ENCODE measurements at places on chromosomes 7 and 10.

GRCh38 chr7:437329-438251 is 82.1 kb downstream of the PDGFA start:
- DNase-seq: no peak

DNA sequence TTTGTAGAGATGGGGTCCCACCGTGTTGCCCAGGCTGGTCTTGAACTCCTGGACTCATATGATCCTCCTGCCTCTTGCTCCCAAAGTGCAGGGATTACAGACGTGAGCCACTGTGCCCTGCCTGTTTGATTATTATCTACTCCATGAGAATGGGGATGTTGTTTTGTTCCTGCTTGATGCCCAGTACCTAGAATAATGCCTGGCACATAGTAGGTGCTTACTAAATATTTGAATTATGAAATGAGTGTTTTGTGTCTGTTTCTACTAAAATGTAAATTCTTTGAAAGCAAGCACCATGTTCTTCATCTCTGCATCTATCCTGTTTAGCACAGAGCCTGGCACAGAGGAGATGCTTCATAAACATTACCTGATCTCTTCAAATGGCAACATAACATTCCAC is 40.9 kb downstream of the ZNF783 start:
- DNase-seq: no peak

DNA sequence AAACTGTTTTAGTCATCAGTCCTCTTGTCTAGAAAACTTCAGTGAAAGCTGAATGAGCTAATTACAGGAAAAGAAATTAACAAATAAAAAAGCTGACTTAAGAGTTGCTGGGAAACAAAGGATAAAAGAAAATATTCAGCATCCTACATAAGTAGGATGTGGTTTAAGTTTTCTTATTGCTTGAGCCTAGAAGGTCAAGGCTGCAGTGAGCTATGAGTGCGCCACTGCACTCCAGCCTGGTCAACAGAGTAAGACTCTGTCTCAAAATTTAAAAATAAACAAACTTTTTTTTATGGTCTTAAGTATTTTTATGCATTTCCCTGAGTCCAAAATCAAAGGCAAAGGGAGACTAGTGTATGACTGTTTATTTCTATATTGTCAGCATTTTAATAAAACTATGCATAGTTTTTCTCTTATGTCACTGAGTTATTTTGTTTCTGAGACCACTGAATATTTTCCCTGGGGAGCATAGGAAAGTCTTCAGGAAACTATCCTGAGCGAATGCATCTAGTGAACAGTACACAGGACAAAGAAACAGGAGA is 40.0 kb upstream of the LRRN3 start:
- DNase-seq: no peak

DNA sequence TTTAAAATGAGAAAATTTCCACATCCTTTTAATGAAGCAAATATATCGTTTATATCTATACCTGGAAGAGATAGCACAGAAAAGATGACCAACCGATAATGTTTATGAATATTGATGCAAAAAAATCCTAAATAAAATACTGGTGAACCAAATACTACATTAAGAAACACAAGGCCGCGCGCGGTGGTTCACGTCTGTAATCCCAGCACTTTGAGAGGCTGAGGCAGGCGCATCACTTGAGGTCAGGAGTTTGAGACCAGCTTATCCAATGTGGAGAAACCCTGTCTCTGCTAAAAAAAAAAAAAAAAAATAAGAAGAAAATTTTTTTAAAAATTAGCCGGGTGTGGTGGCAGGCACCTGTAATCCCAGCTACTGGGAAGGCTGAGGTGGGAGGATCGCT is 25.8 kb downstream of the SHH start:
- no peak for DNase-seq

DNA sequence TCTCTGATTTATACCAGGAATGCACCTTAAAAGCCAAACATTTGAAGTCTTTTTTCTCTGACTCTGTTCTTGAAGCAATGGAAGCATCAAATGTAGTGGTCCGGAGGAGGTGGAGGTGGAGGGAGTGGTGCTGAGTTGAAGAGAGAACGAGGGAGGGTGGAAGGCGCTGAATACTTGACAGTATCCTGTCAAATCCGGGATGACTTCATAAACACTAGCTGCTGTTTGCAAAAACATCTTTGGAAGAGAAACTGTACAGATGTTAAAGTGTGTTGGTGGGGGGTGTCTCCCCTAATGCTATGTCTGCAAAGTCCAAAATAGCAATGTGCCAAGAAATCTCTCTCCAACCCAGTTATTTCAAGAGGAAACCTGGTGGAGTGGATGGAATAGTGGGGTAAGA is 328.5 kb upstream of the AUTS2 start:
- no peak for DNase-seq

DNA sequence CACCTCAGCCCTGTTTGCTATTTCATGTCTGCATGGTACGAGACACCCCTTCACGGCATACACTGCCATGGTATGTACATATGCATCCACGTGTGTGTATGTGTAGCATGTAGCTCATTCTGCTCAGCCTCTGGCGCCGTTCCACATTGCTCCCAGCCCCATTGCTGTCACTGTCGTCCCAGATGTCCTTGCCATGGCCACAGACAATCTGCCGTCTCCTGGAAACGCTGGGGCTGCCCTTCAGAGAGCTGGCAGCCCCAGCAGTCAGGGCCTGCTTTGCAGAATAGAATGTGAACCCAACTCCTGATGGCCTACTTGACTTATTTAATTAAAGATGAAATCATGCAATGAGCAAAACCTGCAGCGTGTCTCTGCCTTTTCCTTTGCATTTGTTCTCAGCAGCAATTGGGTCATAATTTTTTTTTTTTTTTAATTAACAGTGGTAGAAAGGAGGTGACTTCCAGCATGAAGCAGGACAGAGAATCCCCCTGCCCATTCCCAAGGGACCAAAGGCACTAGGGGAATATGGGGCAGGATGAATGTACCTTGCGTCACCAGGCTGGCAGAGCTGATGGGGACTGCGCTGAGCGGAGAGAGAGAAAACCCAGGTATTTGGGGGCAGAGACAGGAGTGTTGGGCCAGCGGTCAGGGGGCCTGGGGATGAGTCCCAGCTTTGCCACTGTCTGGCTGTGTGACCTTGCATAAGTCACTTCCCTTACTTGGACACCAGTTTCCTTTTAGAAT is 49.2 kb downstream of the CHST3 start:
- no peak for DNase-seq

GRCh38 chr10:129849853-129850252 is 114.2 kb downstream of the EBF3 start:
- DNase-seq: no peak

DNA sequence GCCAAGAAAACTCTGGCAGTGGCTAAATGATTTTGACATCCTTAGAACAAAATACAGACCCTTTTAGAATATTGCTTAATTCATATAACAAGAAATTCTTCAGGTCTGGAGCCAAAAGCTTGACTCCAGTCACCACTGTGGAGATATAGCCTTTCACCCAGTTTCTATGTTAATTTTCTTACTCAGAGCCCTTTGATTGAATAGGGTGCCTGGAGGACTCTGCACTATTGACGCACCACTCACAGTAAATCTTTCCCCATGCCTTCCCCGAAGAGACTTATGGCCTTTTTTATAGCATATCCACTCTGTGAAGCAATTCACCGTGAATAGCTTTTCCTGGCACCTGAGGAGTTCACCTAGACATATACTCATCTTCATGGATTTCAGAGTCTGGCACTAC is 613.8 kb downstream of the ZWINT start:
- DNase-seq: no peak
